ENCODE measurements at places on chromosomes 11 and 22.

DNA sequence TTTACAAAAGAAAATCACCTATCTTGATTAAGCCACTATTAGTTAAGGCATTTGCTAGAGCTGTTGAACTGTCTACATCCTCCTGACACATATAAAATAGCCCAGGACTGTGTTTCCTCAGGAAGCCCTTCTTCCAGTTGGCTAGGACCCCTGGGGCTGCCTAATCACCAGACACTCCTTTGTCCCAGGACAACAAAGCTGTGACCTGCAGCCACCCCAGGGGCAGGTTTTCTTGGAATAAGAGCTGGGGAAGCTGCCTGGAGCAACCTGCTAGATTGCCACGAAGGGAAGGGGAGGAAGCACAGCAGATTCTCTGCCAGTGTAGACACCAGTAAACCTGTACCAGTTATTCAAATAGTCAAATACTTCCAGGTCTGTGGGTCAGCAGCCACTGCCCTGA is 17.6 kb downstream of the CHST1 start:
- no peak for DNase-seq

- no peak for DNase-seq
Measured at GRCh38 chr11:43498561-43498960, 139.8 kb downstream of the TTC17 start.

GRCh38 chr22:47063606-47064005 is 301.2 kb downstream of the TBC1D22A start:
- DNase-seq: no peak

DNA sequence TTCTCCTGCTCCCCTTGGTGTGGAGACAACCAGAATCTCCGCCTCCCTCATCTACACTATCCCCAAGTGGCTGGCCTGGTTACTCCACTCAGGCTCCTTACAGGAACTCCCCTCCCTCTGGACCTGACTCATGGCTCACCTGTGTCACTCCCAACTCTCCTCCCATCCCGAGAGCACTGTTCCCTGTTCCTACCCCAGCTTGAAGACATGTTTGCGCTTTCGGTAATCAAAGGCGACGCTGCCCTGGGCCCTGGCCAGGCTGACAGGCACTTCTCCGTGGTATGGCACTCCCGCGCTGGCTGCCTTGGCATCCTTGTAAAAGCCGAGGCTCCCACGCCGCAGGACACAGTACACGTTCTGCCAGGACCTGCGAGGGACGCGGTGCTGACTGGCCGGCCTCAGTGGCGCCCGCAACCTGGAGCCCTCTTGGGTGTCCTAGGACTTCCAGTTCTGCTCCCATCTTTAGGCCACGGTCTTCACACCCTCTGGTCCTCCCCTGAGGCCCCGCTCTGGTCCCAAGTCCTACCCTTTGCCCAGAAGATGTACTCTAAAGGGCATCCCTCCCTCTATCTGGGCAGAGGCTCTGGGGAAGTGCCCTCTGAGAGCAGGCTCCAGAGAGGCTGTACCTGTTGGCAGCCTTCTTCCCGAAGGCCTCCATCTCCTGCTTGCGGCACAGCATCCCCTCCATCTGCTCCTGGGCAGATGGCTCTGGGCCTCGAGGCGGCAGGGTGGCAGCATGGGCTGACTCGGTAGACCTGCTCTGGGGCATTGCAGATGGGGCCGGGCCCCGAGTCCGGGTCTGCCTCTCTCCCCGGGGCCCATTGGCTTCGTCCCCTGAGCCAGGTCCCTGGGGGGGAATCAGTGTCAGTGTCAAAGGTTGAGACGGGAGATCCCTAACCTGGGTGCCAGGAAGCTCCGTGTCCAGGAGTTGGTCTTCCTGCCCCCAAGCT is 9.4 kb upstream of the RBM4B start:
- DNase-seq: no peak

DNA sequence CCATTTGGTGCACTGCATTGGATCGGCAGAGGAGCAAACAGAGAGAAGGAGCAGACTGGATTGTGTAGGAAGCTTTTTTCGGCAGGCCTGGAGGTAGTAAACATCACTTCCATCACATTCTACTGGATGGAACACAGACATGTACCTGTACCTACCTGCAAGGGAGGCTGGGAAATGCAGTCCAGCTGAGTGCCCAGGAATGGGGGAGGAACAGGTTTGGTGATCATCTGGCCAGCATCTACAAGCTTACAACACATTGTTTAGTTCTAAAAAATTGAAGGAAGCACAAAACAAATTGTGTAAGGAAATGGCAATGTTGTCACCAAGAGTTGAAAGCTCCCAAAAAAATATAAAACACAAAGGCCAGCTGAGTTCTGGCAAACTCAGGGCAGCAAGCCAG is 19.1 kb downstream of the SMIM38 start:
- DNase-seq: no peak

- DNase-seq: no peak
Measured at GRCh38 chr11:72871119-72871518, 56.9 kb downstream of the ATG16L2 start.

DNA sequence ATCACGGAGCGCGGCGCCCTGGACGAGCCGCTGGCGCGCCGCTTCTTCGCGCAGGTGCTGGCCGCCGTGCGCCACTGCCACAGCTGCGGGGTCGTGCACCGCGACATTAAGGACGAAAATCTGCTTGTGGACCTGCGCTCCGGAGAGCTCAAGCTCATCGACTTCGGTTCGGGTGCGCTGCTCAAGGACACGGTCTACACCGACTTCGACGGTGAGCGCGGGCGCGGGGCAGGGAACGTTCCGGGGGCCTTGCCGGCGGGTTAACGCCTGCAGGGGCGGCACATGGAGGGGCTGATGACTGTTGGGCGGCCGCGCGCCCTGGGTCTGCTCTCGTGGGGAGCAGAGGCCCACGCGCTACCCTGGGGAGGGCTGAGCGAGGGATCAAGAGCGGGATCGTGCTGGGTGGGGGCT is 1.0 kb downstream of the PIM3 start:
- DNase-seq: no peak

DNA sequence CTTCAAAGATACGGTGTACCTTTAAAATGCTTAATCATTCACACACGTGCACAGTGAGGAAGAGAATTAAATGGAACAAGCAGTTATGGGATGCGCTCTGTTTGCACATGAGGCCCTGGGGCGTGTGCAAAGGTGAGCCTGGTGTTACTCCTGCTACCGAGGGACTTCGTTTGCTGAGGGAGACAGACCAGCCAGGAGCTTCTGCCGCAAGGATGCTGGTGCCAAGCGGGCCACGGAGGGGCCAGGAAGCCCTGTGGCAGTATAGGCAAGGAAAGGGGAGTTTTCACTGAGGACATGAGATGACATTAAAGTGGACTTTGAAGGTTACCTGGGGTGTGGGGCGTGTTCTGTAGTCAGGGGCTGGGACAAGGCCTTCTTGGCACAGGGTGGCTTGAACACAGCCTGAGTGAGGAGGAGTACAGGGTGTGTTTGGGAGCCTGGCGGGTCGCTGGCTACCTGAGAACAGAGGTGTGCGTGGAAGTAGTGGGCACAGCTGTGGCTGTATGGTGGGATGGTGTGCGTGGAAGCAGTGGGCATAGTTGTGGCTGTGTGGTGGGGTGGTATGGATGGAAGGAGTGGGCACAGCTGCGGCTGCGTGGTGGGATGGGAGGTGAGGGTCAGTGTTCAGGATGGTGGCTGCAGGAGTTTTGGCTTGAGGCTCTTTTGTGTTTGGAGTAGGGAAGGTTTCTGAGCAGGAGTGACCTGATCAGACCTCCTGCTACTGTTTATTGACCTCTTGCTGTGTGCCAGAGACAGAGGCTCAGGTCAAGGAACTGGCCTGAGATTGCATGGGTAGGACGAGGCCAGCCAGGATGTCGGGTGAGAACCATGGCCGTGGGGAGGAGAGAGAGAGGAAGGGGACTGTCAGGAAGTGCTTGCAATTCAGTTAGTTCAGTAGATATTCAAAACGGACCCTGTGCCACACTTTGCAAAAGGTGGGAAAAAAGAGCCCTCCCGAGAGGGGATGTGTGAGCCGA is 13.7 kb downstream of the TBC1D22A start:
- DNase-seq: no peak

GRCh38 chr11:90614318-90614717 is 391.5 kb upstream of the CHORDC1 start:
- DNase-seq: no peak

- DNase-seq: no peak
Measured at GRCh38 chr11:47051217-47051616, 114.7 kb downstream of the CSTPP1 start.

DNA sequence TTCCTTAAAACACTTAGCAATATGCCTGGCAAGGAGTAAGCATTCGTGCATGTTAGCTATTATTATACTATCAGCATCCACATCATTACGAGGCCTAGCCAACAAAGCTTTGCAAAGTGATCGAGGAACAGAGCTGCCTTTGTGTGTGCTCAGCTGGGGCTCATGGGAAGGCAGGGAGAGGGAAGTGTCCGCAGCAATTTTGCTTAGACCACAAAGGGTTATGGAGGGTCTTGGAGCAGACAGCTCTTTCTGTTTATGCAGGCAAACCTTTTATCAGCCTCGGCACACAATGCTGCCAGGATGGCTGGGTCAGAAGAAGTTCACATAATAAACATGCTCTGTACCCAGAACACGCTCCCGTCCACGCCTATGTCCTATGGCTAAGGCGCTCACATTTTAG is 10.9 kb upstream of the DKK3 start:
- DNase-seq: peak; percentile 81

DNA sequence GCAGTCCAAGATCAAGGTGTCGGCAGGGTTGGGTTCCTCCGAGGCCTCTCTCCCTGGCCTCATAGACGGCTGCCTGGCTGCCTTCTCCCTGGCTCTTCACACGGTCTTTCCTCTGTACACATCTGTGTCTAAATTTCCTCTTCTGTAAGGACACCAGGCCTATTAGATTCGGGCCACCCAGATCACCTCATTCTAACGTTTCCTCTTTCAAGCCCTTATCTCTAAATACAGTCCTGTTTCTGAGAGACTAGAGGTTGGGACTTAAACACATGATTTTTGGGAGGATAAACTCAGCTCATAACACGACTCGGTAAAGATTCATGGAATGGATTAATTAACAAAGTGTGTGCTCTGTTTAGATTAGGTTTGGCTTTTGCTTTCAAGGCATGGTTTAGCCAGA is 136.0 kb upstream of the SORL1-AS1 start:
- DNase-seq: no peak

DNA sequence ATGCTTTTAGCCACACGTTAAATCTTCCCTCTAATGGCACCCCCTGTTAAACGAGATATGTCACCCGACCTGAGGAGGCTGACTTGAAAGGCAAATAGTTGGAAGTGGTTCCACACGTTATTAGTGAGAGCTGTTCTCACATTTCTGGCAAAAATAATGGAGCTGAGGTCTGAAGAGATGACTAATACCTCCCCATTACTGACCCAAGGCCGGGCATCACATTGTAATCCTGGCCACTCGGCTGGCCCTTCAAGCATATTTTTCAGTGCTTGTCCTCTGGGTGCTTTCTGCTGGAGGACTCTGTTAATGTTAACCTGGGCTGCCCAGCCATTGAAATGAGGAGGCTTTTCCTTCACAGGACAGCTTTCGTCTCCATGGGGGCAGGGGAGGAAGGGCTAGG is 260.0 kb upstream of the CADM1 start:
- DNase-seq: no peak

DNA sequence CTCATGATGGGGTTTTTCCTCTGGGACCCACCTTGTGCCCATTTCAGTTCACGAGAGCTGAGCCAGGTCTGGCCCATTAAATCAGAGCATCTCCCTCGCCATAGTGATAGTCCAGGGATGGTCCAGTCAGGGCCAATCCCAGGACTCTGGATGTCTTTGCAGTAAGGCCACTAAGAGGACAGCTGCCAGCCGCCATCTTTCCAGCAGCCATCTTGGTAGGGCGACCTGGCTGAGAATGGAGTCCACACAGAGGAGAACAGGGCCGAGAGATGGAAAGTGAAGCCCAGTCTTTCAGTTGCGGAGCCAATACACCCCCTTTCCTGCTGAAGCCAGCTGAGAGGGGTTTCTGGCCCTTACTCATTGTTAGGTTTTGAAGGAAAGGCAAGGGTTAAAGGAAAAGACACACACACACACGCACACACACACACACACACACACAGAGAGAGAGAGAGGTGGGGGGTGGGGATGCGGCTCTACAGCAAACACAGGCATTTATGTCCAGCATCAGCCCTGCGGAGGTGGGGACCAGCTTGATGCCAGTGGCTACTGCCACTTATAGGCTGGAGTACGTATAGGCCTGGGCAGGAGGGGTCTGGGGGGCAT is 12.4 kb upstream of the KIAA0930 start:
- DNase-seq: no peak

GRCh38 chr11:69877235-69877634 is 58.0 kb upstream of the FGF3 start:
- DNase-seq: no peak

DNA sequence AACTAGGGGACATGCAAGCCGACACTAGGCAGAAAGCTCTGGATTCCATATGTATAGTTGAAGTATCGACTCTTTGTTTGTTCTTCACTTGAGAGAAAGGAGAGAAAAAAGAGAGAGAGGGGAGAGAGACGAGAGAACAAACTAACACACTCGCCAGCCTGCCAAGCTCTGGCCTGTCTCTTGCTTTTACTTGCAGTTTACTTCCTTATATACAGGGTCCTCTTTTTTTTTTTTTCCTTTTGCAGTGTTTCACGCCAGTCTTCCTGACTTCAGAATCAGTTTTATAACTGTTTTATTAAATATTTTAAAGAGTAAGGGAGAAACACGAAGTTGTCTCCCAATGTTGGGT is 19.9 kb downstream of the TEAD1 start:
- DNase-seq: peak; percentile 30
